ENCODE measurements at places on chromosomes 7 and 10.

DNA sequence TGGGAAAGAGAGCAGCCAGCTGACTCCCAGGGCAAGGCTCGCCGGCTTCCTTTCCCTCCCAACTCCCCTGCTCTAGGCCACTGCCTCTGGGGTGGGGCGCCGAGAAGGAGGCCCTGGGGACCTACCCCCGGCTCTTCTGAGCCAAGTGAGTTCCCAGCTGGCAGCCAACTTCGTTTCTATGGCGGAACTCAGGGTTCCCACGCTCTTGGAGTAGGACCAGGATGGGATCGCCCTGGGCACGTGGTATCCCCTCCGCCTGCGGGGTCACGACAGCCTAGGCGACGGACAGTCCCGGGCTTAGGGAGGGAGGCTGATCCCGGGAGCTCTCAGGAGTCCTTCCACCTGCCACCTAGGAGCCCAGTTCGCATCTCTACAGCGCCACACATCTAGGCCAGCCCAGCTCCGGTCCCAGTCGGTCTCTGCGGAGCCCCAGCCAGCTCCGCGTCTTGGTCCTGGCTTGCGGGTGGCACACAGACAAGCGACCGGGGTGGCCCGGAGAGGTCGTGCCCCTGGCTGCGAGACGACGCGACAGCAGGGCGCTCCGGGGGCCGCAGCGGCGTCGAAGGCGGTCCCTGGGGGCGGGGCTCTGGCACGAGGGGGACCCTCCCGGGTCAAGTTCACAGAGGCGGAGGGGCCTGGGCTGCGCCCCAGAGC is 20.5 kb upstream of the GATA3 start:
- DNase-seq: no peak

- DNase-seq: no peak
Measured at GRCh38 chr7:68014031-68014736, 1017.6 kb downstream of the TYW1 start.

DNA sequence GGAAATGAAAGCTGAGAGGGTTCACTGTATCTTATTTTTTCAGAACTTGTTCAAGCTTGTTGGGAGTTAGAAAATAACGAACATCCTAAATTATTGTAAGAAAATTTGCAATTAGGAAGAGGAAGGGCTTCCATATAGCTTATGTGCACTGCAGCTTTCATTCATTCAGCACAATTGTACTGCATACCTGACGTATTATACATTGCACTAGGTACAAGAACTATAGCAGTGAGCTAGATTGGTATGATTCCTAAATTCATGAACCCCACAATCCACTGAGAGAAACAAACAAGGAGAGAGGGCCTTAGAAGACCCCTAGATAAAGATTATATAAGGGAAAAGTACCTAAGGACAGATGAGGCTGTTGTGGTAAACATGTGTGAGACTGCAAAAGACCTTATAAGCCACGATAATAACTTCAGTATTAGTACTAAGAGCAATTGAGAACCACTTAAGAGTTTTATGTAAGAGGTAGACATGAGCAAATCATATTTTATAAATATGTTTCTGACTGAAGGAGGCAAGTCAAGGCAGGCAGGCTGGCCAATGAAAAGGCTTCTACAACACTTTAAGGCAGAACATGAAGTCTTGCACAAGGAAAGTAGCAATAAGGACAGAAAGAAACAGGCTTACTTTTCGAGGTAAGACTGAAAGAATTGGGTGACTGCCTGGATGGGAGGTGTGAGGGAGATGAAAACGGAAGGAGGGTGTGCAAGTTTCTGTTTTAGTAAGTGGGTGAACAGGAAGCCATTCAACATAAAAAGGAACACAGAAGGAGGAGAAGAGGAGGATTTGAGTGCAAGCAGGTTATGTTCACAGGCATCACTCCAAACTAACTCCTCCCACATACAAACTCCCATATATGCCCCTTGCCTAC is 77.9 kb upstream of the LRRN3 start:
- no peak for DNase-seq

DNA sequence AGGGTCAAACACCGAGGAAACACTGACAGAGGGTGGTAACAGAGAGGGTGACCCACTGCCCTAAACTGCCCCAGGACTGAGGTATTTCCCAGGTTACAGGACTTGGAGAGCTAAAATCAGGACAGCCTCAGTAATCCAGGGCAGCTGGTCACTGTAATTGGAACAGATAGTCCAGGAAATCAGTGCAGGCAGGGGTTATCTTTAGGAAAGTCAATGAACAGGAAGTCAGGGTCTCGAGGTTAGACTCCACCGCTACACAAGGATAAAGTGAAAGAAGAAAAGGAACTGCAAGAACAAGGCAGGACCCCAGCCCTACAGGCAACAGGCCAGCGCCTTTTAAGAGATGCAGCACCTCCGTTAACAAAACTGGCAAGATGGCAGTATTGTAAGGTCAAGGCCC is 61.1 kb downstream of the CAV1 start:
- no peak for DNase-seq

DNA sequence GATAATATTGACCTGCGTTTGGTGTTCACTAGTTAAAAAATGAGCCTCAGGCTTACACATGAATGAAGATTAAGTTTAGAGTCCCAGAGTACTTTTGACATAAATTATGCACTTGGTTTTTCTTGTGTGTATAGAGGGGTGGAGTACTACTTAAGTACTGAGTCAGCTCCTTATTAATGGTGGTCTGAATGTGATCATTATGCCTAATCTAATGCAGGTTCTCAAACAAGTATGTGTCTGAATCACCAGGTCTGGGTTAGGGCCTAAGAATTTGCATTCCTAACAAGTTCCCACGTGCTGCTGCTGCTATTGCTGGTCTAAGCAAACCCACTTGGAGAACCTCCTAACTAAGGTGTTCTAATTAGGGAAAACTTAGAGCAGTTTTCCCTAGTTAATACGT is 30.7 kb upstream of the STOX1 start:
- peak; percentile 16 for DNase-seq

GRCh38 chr7:36652431-36652830 is 71.9 kb downstream of the AOAH start:
- DNase-seq: no peak

DNA sequence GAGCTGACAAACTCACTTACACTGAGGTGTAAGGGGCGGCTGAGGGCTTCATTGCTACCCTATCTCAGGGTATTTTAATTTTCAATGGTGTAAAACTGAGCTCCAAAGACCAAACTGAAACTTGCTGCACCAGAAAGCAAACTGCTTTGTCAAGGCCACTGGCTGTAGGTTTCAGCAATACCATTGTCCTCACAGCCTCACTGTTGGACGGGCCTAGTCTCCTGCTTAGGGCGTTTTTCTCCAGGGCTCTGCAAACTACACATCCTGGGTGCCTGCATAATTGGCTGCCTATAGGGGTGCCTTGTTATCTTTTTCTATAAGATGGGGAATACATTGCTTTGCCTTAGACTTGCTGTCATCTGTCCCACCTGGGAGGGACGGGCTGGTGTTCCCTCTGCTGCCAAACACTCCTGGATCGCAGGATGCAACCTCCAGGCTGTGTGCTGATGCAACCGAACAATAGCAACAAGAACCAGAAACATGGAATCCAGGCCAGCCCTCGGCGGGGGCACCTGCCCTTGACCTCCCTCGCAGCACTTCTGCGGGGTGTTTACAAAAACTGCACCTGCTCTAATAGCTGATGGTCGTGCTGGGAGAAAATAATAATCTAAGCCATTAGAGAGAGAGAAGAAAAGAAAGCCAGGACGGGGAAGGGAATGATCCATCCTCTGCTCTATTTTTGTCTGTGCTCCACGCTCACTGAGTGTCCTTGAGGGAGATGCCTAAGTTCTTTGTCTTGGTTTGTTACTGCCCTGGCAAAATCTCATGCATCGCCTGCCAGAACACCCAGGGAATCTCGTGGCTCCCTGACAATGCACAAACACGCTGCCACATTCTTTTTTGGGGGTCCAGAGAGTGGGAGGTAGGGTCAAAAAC is 104.5 kb downstream of the GALNT17 start:
- no peak for DNase-seq

DNA sequence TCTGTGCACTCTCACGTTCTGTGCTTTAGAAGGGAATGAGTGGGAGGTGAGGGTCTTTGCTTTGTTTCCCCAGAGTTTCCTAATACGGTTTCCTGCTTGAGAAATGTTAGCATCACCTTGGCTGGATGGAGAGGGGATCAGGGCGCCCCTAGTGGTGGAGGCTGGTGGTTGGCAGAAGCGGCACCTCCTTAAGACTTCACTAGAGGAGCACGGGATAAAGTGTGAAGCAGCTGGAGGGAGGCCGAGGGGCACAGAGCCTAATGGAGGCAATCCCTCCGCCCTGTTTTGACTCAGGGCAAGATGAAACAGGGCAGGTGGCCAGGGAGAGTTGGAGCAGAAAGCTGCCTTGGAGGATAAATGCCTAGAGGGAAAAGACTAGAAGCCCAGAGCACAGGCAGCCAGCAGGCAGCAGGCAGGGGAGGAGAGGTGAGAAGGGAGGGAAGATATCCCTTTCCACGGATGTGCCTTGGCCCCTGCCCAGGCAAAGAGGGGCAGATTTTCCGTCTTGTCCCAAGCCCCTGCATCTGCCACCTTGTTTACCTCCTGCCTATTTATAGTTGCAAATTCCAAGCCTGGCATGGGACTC is 56.0 kb upstream of the BTRC start:
- DNase-seq: no peak

GRCh38 chr7:15305002-15305600 is 256.7 kb downstream of the AGMO start:
- no peak for DNase-seq

- DNase-seq: no peak
Measured at GRCh38 chr7:49878089-49878488, 104.7 kb downstream of the VWC2 start.

DNA sequence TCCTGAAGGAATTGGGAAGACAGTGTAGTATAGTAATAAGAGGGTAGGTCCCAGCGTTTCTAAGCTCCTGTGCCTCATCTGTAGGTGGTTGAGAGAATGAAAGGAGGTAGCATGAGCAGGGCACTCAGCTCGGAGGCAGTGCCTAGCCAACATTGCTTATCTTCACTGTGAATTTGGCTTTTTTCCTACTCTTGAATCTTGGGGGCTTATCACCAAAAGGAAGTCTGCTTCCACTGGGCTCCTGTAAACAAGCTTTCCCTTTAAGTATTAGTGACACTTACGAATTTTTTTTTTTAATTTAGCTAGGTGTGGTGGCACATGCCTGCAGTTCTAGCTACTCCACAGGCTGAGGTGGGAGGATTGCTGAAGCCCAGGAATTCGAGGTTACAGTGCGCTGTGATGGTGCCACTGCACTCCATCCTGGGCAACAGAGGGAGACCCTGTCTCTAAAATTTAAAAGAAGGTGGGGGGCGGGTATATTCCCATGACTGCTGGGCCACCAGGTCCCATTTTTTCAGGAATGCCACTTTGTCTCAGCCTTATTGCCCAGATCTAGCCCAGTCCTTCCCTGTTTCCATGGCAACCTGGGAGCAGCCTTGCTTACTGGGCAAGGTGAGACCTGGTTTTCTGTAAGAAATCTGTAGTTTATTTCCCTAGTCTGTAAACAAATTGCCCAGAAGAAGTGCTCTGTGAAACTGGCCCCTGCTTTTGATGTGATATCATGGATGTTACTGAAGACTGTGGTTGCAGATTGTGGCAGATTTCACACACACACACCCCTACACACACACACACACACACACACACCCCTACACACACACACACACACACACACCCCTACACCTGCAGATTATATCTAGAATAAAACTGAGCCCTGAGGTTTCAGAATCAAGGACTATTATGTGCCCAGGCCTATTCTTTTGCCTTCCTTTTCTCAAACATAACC is 19.4 kb downstream of the OGDH start:
- no peak for DNase-seq

DNA sequence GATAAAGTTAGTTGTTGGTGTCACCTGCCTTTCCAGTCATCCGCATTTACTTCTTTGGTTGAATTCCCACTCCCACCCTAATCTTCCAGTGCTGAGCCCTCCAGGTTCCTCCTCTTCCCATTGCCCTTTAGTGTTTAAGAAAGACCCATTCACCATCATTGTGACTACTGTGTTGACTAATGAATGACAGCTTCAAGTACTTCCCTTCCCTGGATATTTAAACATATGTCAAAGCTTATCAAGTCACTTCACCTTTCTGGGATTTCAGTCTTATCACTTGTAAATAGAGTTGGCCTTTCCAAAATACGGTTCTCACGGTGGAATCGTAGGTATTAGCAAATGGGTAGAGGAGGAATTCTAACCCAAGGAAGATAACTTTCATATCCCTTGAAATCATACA is 201.6 kb upstream of the SVIL start:
- no peak for DNase-seq

DNA sequence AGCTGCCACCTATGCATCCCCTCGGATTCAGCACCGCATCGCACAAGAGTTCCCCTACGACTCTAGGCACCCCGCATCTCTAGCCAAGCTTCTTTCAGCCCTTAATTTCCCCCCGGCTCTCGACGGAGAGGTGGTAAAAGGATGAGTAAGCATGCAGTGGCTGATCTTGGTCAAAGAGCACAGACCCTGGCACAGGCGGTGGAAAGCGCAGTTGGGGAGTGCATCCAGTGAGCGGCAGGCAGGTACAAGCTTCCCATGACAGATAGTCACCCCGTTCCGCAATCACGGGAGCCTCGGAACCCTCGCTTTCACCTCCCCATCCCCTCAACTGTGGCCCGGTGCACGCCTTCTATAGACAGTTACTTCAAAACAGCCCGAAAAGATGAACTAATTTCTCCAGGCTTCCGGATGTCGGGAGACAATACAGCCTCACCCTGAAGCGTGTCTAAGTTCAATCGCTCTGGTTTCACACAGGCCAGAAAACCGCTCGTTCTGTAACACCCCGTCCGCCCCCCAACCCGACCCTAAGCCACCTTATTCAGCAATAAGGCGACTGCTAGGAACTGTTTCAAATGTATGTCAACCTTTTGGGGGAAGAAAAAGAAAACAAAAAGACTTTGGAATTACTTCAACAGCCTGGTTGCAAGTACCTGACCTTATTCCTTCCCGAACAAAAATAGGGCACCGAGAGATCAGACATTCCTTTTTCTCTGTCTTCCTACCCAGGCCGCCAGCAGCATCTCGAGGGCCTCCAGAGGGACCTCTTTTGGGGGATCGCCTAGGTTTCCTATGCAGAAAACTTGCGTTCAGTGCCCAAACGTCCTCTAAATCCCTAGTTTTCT is 1.4 kb downstream of the RHEB start:
- no peak for DNase-seq

GRCh38 chr10:102159831-102160230 is 7.6 kb downstream of the NOLC1 start:
- DNase-seq: no peak

GRCh38 chr10:104617831-104618230 is 23.3 kb upstream of the SORCS3 start:
- no peak for DNase-seq

GRCh38 chr7:87188930-87189329 is 30.6 kb downstream of the TMEM243 start:
- no peak for DNase-seq

- no peak for DNase-seq
Measured at GRCh38 chr7:32022966-32023365, 47.2 kb downstream of the PDE1C start.

- DNase-seq: no peak
Measured at GRCh38 chr7:22419488-22419887, 62.5 kb upstream of the RAPGEF5 start.

DNA sequence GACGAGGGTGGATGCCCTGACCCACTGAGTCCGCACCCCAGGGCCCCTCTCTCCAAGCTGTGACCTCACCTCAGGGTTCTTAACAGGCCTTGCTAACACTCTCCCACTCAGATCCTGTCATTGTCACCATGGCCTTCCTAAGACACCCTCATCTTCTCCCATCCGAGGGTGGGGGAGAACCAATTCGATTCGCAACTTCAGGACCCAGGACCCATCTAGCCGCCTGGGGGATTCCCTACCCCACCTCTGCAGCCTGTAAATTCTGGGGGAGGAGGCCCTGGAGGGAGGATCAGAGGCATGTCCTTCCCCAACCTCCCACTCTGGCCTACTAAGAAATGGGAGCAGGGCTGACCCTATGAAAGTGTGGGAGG is 17.4 kb downstream of the TRIM8 start:
- no peak for DNase-seq

Measured in AG04449 (cell line).